Urothelium cell line (cell line): ENCODE measurements at places on chromosomes 7 and 10.
A peak's percentile ranks its signal among the peaks of the same experiment; 100 is the strongest.

DNA sequence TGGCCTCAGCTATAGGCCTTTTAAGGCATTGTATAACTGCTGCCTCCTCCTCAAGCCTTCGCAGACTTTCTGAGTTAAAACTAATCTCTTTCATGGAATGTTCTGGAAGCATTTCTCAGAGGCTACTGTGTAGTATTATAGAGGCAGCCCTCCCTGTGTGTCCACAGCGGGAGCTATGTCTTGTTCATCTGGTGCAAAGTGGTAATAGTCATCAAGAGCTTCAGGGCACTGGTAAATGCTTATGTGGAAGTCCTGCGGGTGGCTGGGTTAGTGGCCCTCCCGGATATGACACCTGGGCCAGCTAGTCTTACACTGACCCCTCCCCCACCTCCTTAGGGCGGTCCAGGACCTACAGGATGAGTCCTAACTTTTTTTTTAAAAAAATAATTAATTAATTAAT, 2.2 kb upstream of the ABHD11 start:
- no peak for DNase-seq

- DNase-seq: no peak
Measured at GRCh38 chr10:69421611-69422308, 5.0 kb upstream of the TACR2 start.

DNA sequence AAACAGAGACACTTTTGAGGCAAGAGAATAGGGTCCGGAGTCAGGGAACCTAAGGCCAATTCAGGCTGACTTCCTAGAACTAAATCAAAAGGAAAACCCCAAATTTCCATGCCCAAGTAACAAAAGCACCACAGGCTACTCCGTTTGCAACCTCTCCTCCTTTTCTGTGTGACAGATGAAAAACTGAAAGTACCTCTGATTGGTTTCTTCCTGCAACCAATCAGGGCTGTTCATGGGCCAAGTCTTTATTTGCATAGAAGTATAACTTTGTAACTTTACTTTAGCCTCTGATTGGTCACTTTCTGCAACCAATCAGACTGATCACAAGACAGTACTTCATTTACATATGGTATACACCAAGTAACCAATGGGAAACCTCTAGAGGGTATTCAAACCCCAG, 239.9 kb upstream of the KCND2 start:
- DNase-seq: no peak

GRCh38 chr10:33889371-33889770, 554.9 kb upstream of the NRP1 start:
- no peak for DNase-seq

- DNase-seq: peak; percentile 14
Measured at GRCh38 chr7:119197877-119198527, 973.5 kb downstream of the ANKRD7 start.

DNA sequence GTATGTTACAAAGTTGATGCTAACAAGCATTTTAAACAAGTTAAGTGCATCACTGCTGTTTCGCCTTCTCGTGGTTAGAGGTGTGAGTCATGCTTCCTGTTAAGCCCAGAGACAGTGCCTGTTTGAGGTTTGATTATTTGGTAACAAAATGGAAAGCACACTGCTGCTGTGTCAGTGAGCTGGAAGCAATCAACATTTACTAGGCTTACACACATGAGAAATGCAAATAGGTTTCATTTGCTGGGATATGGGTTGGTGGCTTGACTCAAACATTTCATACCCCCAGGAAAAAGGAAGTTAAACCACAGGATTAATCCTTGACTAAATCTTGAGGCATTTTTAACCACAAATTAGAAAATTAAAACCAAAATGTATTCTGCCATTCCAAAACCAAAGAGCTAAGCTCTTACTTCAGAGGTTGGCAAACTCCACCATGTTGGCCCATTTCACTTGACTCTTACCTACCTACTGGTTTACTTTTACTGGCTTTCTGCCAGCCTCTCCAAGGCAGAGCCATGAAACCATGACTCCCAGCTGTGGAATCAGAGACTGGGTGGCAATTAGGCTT, 139.2 kb downstream of the ETV1 start:
- DNase-seq: peak; percentile 82

DNA sequence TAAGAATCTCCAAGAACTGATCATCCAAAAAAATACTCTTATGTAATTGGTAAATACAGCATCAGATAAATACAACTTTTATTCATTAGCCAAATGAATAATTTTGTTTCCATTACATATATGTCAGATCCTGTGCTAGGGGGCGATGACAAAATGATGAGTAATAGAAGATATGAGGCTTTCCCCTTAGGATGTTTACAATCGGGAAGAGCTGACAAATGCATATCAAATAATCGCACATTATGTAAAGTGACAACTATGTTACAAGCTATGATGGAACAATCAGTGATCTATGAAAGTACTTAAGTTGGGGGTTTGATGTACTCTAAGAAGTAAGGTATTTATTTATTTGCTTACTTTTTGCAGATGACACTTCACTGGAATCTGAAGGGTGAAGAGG, 465.6 kb upstream of the VSTM2A start:
- no peak for DNase-seq

DNA sequence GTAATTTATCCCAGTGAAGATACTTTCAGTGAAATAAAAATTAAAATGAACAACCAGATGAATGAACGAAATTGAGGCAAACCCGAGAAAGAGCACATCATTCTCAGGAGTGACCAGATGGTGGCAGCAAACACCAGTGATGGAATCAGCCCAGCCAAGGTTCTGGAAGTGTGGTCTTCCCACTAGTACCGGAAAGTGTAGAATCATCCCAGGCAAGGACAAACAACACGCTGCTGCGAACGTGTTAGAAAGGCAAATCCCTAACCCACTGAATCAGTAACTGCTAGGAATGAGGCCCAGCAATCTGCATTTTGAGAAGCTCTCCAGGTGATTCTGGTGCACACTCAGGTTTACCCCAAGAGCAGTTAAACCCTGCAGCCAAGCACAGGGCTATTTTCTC, 15.5 kb upstream of the SLC18A3 start:
- DNase-seq: peak; percentile 81

DNA sequence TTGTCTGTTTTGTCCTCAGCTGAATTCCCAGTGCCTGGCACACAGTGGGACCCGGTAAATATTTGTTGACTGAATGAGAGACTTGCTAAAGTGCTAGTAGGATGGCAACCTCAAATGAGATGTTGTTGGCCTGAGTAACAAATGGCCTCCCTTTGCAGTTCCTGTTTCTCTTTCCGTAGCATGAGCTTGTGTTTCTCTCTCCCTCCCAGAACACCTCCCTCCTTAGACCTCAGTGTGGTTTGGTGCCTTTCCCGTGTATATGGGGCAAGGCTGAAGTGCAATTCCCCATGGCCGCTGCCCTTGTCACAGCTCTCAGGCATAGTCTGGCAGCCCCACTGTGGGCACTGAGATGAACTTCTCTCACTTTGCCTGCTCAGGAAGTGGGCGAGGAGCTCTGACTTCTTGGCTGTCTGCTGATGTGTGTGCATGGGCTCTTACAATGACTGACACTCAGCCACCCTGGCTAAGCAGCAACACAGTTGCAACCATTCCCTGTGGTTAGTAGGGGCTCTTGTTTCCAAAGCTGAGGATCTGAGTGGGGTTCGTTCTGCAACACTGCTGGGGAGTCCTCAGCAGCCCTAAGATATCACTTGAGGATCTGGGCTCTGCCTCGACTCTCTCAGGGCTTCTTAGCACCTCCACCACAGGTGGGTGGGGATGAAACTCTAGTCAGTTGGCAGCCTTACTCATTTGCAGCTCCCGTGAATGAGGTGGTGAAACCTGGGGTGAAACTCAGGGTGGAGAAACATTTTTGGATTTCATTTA, 136.1 kb downstream of the ICA1 start:
- DNase-seq: no peak

DNA sequence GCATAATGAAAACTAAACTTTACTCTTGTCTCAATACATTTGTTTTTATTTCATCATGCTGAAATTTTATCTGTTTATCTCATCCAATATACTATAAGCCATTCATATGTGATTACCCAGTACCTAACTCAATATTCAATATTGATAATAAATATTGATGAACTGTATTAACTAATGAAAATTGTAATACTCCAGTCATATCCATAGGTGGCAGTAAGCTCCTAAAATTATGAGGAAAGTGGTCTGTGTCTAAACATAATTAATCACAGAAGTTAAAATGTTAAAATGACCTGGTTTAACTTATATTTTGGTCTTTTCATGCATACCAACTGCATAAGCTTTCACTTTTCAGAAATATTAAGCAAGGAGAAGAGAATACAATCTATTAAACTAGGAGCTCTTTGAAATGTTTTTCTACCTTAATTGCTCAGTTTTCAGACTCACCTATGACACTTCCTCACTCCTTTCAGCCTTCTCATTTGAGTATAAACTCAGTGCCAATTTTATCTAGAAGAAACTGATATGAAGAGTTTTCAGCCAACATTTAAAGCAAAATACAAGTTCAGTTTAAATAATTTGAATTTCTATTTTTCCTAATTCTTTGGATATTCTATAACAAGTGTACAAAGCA, 30.5 kb upstream of the VWDE start:
- DNase-seq: no peak

GRCh38 chr10:96208271-96208670, 63.1 kb downstream of the BLNK start:
- DNase-seq: no peak

DNA sequence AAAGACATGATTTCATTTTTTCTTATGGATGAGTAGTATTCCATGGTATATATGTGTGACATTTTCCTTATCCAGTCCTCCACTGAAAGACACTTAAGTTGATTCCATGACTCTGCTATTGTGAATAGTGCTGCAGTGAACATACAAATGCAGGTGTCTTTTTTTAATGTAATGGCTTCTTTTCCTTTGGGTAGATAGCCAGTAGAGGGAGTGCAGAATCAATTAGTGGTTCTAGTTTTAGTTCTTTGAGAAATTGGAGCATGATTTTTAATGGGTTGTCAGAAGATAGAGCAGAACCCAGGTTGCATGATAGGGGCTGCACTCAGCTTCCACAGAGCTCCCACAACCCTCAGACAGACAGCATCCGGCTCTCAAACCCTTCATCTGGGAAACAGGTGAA, 152.9 kb upstream of the PLXDC2 start:
- no peak for DNase-seq

DNA sequence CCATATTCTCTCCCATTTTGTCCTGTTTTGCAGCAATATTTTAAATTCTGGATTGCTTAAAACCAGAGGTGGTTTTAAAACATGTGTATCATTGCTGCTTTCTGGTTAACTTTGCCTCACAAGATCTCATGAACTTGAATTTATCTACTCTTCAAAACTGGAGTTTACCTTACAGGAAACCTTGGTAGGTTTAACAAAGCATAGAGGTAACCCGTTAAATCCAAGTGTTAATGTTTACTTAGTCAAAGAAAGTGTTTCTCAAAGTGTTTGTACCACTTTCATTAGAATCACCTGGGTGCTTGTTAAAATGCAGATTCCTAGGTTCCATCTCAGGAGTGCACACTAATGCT, 44.0 kb upstream of the VDAC2 start:
- no peak for DNase-seq

DNA sequence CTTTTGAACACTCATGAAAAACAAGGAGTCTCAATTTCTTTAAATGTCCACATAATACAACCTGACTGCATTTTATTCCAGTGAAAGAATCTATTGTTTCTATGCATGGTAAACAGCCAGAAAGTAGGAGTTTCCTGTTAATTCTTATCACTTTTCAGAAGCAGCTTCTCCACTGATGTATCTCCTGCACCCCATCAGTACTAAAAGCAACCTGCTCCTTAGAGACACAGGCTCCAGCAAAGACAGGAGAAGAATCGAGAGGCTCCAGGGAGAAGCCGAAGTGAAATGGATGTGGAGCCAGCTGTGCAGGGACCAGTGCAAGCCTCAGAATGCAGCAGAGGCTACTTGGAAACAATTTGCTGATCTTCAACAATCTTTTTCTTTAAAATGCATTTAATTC, 16.4 kb upstream of the C10orf120 start:
- DNase-seq: no peak

GRCh38 chr10:26801831-26802230, 58.9 kb downstream of the ABI1 start:
- no peak for DNase-seq

DNA sequence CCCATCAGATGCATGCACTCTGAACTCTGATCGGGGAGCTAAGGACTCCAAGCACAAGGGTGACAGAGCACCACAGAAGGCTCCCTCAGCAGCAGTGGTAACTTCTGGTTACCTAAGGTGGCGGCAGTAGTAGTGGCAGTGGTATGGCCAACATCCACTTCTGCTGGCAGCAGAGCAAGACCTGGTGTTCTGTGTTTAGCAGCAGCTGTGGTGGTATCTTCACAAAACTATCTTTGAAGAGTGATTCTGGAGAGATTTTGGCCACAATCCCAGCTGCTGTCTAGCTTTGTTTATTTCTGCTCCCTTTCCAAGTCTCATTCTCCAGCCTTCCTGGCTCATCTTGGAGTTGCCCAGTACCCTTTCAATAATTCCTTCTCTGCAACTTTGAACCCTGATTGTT, 102.4 kb upstream of the LRGUK start:
- DNase-seq: no peak

DNA sequence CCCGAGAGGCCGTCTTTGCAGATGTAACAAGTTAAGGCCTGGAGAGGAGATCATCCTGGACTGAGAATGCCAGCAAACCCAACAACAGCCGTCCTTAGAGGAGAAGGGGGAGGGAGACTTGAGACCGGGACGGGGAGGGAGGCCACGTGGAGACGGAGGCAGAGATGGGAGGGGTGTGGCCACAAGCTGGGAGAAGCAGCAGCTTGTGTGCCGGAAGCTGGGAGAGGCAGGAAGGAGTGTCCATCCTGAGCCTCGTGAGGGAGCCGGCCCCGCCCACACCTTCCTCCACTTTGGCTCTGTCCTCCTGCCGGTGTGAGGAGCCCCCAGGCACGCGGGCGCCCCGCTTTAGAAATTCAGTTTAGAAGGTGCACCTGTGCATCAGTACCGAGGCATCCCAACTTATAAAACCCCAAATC, 95.7 kb downstream of the DNAJB6 start:
- DNase-seq: peak; percentile 27

- no peak for DNase-seq
Measured at GRCh38 chr10:22473044-22473443, 127.7 kb downstream of the SPAG6 start.

- no peak for DNase-seq
Measured at GRCh38 chr7:47561715-47562446, 20.0 kb downstream of the TNS3 start.

DNA sequence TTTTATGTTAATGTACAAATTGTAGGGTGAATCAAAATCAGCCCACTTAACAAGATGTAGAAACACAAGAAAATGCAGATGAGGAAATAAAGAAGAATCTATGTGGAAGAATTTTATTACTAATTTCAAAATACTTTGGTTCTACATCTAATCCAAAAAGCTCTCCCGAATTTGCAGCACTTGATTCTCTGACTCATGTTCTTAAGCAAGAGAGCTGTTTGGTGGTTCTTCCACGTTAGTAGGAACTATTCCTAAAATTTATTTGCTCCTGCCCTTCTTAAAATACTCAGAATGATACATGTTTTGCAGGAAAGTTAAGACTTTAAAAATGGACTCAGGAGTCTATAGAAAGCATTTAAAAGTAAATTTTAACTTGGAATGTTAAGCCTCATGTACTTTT, 91.8 kb downstream of the ZMYND11 start:
- no peak for DNase-seq
